Cerebellum (tissue), 4 donors: ENCODE measurements at places on chromosomes 12 and 14.

- no peak for DNase-seq
These were observed 121.6 kb downstream of the PHLDA1 start for GRCh38 chr12:75909714-75910656.

DNA sequence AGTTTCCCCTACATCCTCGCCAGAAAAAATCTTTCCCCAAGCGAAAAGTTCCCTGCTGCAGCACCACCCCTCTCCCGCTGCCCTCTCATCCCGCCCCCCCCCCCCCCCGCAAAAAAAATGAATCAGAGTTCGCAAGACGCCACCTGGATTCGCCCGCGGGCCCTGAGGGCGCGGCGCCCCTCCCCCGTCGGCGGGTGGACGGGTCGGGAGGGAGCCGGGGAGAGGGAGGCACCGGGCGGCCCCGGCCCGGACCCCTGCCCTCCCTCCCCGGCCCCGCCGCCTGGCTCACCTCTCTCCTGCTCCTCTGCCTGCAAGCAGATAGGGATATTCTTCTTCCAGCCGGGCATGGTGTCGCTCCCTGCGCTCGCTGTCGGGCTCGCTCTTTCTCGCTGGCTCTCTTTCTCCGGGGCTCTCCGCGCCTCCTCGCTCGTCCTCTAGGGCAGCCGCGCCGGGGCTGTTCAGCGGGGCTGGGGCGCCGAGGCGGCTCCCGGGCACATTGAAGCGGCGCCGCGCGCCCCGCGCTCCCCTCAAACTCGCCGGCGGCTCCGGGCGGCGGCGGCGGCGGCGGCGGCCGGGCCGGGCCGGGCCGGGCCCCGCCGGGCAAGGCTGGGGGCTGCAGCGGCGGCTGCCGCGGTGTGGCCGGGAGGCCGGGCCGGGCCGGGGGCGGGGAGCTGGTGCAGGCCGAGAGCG, 200.3 kb upstream of the CAND1 start:
- DNase-seq, result no peak

DNA sequence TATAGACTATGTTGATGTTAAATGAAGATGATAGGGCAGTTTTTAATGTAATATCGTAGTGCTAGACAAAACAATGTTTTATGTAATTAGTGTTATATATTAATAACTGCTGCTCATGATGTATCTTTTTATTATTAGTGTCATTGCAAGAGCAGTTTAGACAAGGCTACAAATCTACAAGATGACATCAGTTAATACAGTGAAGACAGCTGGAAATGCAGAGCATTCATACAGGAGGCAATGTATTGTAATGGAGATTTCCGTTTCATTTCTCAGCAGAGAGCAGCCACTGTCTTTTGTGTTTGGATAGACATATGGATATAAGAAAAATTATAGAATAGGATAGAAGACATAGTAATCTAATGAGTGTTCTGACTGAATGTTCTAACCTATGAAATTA, 178.0 kb downstream of the FOXG1 start:
- DNase-seq, result no peak

- no peak for DNase-seq
These were observed 64.5 kb downstream of the AMN start for GRCh38 chr14:102986810-102987579.
